ENCODE measurements at places on chromosomes 5 and 9. TPM values are rescaled to one million over a fixed set of nuclear protein-coding genes. Genes with fewer than 3 reads are reported as not detected.

The SLC6A3 gene
- total RNA-seq = not detected

The GPR151 gene
- not detected for total RNA-seq

The TAF11L8 gene
- not detected for total RNA-seq

The SIT1 gene
- not detected for total RNA-seq

The OBP2B gene
- not detected for total RNA-seq

The ABLIM3 gene
- total RNA-seq = 11.3 TPM
